ENCODE measurements at places on chromosomes 4 and X.

GRCh38 chr4:183675625-183676024 lies 16.5 kb downstream of the TRAPPC11 start:
- H3K27me3 ChIP-seq: peaks cover 2% of the 10 kb centered on the region
- DNase-seq: no peak
- H3K4me1 ChIP-seq: peaks cover 10% of the 10 kb centered on the region
- no peak overlapping the region for H3K4me3 ChIP-seq
- no peak overlapping the region for H3K27ac ChIP-seq

DNA sequence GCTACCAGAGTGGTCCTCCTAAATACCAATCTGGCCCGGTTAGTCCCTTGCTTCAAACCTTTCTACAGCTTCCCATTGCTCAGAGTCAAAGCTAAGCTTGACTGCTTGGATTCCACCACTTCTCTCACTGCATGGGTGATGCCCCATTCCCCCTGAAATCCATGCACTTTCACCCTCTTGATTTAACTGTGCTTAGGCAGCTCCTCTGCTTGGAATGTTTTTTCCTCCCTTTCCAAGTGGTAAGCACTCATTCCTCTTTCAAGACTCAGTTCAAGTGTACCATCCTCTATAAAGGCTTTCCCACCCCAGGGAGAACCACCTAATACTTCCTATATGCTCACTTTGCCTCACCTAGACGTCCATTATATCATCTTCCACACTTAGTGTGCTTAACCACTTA lies 49.1 kb downstream of the SMC1A start:
- H3K36me3 ChIP-seq: peaks cover 17% of the 10 kb centered on the region
- DNase-seq: no peak
- no peak overlapping the region for H3K4me3 ChIP-seq
- H3K4me1 ChIP-seq: peaks cover 6% of the 10 kb centered on the region

- DNase-seq: no peak
- H3K27ac ChIP-seq: peak overlapping the region; percentile 40
- H3K4me3 ChIP-seq: no peak overlapping the region
- no peaks in the 10 kb centered on the region for H3K27me3 ChIP-seq
- peaks cover 7% of the 10 kb centered on the region for H3K36me3 ChIP-seq
Measured at GRCh38 chr4:55530691-55531090, 16.0 kb downstream of the CLOCK start.

GRCh38 chr4:99215521-99215920 lies 3.5 kb downstream of the ADH6 start:
- no peak overlapping the region for H3K27ac ChIP-seq
- H3K27me3 ChIP-seq: no peaks in the 10 kb centered on the region
- no peaks in the 10 kb centered on the region for H3K4me1 ChIP-seq
- H3K4me3 ChIP-seq: no peak overlapping the region
- H3K36me3 ChIP-seq: no peaks in the 10 kb centered on the region

DNA sequence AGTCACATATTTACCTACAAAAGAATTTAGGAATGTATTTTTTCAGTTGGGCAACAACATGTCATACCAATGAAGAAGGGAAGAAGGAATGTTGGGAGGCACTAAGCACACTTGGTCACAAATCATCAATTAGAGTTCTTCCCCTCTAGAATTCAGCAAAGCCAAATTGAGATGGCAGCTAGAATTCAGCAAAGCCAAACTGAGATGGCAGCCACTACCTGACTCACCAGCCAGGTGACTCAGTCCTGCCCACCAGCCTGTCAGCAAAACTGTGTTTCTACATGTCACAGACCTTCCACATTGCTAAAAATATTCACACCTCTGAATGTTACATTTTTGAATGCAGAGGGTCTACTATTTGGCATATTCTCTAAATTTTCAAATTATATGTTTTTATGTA lies 63.2 kb upstream of the NOCT start:
- peaks cover 3% of the 10 kb centered on the region for H3K27me3 ChIP-seq
- no peaks in the 10 kb centered on the region for H3K4me1 ChIP-seq
- no peak for DNase-seq
- no peaks in the 10 kb centered on the region for H3K36me3 ChIP-seq

DNA sequence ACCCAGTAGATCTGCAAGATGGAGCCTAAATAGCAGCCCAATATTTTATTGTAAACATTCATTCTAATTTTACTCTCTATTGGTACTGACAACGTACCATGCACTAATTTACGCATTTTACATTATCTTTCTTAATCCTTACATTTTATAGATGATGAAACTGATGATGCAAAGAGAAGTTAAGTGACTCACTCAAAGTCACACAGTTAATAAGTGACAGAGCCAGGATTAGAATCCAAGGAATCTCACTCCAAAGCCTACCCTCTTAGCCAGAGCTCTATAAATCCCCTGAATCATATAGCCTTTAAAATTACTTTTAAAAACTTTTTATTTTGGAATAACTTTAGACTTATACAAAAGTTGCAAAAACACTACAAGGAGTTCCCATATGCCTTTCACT lies 37.6 kb downstream of the PHKA1 start:
- no peak overlapping the region for H3K27ac ChIP-seq
- no peak for DNase-seq

- H3K27me3 ChIP-seq: no peaks in the 10 kb centered on the region
- no peak overlapping the region for H3K4me3 ChIP-seq
- no peak for DNase-seq
- H3K36me3 ChIP-seq: no peaks in the 10 kb centered on the region
- no peak overlapping the region for H3K27ac ChIP-seq
Measured at GRCh38 chr4:108838451-108838850, 75.6 kb upstream of the ETNPPL start.

All from endothelial cell (in vitro differentiated cells).